ENCODE measurements at places on chromosomes 12 and 14.

DNA sequence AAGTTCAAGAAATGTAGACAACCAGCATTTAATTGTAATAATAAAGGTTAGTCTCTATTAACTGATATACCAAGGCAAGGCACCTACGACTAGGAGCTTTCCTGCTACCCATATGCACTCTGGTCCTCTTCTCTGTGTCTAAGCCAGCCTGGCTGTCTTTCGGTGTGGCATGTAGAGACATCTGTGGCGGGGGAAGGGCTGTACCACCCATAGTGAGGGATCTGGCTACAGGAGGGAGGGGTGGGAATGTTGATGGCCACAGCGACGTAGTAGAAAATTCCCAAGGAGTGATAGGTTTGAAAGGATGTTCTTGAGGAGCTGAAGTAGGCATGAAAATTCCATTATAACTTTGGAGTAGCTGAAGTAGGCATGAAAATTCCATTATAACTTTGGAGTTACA, 344.2 kb downstream of the ATP23 start:
- H3K27me3 ChIP-seq, result no peaks in the 10 kb centered on the region
- H3K4me1 ChIP-seq, result no peaks in the 10 kb centered on the region
- H3K36me3 ChIP-seq, result no peaks in the 10 kb centered on the region

DNA sequence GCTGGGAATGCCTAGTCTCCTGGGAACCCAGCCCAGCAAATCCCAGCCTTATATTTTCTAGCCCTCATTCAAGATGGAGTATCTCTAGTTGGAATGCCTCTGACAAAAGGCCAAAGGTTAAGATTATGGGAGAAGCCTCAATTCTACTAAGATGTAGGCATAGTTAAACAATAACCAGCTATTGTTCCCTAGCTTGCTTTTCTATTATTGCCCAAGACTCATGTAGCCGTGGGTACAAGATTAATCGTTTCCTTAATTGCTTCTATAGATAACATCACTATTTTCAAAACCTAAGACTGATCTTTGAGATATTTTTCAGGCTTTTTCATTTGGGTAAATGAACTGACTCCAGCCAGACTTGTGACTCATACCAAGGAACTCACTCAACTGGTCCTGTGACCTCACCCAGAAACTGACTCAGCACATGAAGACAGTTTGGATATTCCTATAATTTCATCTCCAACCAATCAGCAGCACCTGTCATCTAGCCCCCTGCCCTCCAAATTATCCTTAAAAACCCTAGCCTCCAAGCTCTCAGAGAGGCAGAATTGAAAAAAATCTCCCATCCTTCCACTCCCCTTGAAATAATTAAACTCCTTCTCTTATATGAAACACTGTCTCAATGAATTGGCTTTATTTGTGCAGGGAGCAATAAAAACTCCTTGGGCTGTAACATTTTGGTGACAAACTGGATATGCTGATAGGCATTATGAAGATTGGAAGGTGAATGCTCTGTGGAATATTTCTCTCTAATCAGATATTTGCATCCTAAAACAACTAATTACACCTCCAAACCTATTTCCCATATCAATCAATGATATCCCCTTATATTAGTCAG, 589.0 kb downstream of the C12orf50 start:
- H3K4me1 ChIP-seq, result no peaks in the 10 kb centered on the region
- no peaks in the 10 kb centered on the region for H3K36me3 ChIP-seq
- no peak overlapping the region for H3K27ac ChIP-seq
- no peaks in the 10 kb centered on the region for H3K27me3 ChIP-seq
- no peak overlapping the region for H3K4me3 ChIP-seq
- no peak for DNase-seq

DNA sequence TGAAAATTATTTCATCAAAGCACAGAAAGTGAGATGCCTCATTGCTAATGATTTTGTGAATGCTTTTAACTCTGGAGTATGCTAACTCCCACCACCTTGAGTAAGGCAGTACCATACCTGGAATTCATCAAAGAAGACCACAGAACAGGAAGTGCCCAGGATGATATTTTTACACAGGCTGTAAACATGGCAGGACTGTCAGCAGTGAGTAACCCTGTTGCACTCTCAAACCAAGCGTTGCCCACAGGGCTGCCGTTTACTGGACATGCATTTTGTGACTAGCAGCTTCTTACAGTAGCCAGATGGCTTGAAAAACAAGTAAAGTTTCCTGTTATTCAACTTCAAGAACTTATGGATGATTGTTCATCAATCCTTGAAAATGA, 42.4 kb downstream of the RALGAPA1 start:
- H3K27ac ChIP-seq, result no peak overlapping the region
- no peaks in the 10 kb centered on the region for H3K4me1 ChIP-seq
- peaks cover 44% of the 10 kb centered on the region for H3K36me3 ChIP-seq
- no peak overlapping the region for H3K4me3 ChIP-seq
- H3K27me3 ChIP-seq, result no peaks in the 10 kb centered on the region

DNA sequence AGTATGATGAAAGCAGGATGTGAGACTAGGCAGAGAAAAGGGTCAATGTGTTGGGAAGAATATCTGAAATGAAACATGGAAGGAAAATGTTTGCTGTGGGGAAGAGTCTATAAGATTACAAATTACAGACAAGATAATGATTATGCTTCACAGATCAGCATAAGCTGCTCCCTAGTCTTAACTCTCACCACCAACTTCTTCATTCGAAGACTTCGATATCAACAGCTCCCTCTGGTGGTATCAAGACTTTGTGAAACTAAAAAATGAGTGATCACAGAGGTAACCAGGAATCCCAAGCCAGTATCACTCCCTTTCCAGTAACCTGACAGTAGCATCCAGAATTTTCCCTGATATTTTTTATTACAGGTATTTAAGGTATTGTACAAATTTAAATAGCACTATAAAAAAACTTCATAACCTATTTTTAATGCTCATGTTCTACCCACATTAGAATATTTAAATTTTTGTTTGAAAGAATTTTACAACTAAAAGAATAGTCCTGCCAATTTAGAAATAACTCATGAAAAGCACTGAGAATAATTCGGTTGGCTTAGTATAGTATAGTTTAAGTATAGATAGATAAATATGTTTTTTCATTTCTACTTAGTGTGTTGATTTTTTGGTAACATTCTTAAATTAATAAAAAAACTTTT, 84.4 kb downstream of the C2CD5 start:
- no peak overlapping the region for H3K27ac ChIP-seq
- H3K36me3 ChIP-seq, result no peaks in the 10 kb centered on the region
- no peak overlapping the region for H3K4me3 ChIP-seq
- no peaks in the 10 kb centered on the region for H3K27me3 ChIP-seq
- H3K4me1 ChIP-seq, result no peaks in the 10 kb centered on the region
